MM.1S (cell line): ENCODE measurements at places on chromosomes 13 and 19.

DNA sequence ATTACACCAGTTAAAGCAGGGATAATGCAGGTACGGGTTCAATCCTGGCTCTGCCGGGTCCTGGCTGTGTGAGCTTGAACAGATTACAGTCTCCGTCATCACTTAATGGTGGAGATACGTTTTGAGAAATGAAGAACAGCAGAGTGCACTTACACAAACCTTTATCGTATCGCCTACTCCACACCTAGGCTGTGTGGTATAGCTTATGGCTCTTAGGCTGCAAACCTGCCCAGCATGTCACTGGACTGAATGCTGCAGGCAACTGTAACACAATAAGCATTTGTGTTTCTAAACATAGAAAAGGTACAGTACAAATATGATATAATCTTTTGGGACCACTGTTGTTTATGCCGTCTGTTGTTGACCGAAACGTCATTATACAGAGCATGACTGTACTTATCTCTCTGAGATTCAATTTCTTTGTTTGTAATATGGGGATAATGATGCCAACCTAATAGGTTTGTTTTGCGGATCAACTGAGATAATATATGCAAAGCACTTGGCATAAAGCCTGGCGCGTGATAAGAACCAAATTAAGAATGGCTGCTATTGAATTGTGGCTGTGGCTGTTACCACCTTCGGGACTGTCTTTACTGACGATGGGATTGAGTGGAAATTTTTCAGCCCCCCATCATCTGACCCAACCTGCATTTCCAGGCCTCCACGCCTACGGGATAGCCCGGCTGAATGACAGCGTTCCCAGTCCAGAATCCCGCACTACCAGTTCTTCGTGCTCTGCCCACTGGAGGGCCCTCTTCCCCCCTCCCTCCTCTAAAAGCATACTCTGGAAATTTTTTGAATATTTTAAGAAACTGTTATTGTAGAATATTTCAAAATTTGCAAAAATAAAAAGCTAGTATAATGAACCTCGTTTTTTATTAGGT lies 11.2 kb downstream of the KRTDAP start:
- no peak overlapping the region for H3K4me3 ChIP-seq
- H3K36me3 ChIP-seq = no peaks in the 10 kb centered on the region

DNA sequence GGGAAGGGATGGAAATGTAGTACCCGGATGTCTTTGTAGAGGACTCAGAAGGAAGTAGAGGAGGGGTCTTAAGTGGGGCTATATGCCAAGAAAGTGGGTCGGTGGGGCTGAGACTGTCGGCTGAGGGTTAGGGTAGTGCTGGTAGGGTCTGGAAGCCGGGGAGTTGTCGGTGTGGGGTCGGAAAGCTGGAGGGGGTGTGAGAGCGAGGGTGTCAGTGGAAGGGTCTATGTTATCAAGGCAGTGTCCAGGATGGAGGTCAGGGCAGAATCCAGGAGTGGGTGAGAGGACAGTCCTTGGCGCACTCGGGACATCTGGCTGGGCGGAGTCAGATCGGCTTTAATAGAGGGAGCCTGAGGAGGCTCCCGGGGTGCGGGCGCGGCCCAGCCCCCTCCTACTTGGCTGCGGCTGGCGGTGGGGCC lies 1.7 kb downstream of the HSPB6 start:
- peaks cover 12% of the 10 kb centered on the region; the same call in 1 of the 2 replicates for H3K4me1 ChIP-seq
- no peak for DNase-seq
- no peak overlapping the region for H3K4me3 ChIP-seq
- H3K36me3 ChIP-seq = no peaks in the 10 kb centered on the region
- no peaks in the 10 kb centered on the region for H3K27me3 ChIP-seq

DNA sequence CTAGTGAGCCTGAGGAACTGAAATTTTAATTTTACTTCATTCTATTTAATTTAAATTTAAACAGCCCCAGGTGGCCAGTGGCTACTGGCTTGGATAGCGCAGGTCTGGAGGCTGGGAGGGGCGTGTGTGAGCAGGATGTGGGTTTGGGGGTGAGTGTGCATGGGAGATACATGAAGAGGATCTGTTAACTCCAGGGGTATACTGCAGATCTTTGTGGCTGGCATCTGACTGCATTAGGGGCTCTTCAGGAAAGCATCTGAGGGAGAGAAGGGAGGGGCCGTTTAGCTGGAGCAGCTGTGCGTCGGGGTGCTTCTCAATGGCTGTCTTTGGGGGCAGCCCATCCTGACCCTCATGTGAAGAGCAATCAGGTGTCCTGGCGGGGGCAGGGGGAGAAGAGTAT lies 6.8 kb downstream of the SHANK1 start:
- no peaks in the 10 kb centered on the region for H3K36me3 ChIP-seq
- DNase-seq = no peak
- no peak overlapping the region for H3K4me3 ChIP-seq
- peaks cover 86% of the 10 kb centered on the region for H3K27me3 ChIP-seq

DNA sequence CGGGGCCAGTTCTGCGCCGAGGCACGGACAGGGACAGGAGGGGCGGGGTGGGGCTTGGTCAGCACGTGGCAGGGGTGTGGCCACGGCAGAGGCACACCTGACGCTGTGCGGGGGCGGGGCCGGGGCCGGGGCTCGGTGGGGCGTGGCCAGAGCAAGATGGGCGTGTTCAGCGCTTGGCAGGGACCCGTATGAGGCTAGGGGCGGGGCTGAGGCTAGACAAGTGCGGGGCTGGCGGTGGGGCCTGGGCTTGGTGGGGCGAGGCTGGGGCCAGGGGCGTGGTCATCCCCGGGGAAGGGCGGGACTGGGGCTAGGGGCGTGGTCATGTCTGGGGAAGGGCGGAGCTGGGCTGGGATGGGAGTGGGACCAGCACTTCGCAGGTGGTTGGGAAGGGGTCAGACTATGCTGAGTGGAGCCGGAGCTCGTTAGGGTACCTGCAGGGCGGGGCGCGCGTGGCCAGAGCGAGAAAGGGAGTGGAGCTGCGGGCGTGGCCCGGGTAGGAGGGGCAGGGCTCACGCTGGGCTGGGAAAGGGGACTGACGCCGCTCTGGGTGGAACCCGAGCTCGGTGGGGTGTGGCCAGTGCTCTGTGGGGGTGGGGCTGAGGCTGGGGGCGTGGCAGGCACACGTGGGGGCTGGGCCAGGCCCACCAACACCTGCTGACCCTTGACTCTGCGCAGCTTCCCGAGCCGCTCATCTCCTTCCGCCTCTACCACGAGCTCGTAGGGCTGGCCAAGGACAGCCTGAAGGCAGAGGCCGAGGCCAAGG lies 12.8 kb downstream of the POLR2E start:
- no peak overlapping the region for H3K4me3 ChIP-seq
- no peaks in the 10 kb centered on the region for H3K27me3 ChIP-seq
- H3K36me3 ChIP-seq = peaks cover 34% of the 10 kb centered on the region
